Right ventricle myocardium superior (tissue), 1 donor: ENCODE measurements at places on chromosomes 6 and 20. TPM values are rescaled to one million over a fixed set of nuclear protein-coding genes. Genes with fewer than 3 reads are reported as not detected.
A peak's percentile ranks its signal among the peaks of the same experiment; 100 is the strongest.

DNA sequence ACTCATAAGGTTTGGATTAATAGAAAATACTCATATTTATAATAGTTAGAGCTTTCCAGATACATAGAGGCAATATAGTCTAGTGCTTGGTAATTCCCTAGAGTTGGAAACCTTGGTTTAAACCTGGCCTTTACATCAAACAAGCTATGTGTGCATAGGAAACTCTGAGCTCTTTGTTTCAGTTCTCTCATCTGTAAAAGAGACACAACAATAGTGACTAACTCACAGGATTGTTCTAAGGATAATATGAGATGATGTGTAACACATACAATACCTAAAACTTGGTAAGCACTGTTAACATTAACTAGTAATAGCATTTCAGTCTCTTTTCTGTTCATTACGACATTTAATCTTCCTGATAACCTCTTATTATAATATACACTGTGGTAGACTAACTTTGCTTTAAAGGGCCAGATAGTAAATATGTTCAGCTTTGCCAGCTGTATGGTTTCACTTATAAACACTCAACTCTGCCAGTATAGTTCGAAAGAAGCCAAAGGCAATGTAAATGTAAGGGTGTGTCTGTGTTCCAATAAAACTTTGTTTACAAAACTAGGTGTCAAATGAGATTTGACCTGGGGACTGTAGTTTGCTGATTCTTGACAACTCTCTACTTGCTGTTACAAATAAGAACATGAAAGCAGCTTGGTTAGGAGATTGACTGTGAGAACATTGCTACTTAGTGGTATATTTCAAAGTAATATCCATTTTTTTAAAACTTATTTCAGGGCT is 370.6 kb upstream of the FLRT3 start:
- no peak for DNase-seq

DNA sequence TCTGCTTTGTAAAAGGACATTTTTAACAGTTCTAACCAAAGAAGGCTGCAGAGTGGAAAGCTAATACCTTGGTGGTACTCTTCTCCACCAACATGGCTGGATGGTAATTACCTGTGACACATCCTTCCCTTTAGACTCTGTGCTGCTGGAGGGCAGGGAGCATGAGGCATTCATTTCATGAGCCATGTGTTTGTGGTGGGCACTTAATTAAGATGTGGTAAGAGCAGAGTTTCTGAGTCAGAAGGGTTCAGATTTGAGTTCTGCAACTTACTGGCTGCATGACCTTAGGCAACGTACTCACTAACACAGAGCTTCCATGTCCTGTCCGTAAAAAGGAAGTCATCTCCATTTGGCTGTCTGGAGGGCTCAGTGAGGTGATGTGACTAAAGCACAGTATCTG is 9.1 kb upstream of the ZNF133 start:
- no peak for DNase-seq

DNA sequence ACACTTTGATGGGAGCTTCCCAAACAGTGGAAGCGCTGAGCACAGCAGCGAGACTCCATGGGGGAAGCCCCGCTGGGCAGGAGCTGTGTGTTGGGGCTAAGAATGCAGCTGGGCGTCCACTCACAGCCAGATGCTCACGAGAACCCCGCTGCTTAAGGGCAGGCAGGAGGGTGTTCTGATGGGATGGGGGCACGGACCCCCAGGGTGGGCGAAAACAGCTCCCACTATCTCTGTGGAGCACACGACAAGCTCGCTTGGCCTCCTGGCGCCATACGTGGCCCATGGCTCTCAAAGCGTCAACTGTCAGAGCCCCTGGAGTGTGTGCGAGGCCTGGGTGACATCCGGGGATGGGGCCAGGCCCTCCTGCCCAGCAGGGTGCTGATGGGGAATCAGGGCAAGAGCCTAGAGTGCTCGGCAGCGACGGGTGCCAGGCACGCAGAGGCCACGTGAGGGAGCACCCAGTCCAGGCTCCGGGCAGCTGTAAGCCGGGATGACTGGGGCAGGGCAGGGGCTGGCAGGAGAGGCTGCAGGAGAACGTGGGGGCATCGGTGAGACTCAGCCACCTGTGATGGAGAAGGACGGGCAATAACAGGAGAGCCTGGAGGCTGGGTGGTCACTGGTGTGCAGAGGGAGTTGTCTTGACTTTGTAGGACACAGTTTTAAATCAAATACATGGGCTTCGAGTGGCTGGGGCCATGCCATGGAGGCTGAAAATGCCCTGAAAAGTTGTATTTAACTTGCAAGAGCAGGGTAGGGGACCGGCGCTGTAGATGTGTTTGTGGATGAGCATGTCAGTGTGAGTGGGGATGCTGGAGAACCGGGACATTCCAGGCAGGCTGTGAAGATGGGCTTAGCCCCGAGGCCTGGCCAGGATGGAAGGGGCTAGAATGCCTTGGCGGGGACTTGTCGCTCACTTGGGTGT is 27.3 kb downstream of the PYGB start:
- DNase-seq, result peak; percentile 78

DNA sequence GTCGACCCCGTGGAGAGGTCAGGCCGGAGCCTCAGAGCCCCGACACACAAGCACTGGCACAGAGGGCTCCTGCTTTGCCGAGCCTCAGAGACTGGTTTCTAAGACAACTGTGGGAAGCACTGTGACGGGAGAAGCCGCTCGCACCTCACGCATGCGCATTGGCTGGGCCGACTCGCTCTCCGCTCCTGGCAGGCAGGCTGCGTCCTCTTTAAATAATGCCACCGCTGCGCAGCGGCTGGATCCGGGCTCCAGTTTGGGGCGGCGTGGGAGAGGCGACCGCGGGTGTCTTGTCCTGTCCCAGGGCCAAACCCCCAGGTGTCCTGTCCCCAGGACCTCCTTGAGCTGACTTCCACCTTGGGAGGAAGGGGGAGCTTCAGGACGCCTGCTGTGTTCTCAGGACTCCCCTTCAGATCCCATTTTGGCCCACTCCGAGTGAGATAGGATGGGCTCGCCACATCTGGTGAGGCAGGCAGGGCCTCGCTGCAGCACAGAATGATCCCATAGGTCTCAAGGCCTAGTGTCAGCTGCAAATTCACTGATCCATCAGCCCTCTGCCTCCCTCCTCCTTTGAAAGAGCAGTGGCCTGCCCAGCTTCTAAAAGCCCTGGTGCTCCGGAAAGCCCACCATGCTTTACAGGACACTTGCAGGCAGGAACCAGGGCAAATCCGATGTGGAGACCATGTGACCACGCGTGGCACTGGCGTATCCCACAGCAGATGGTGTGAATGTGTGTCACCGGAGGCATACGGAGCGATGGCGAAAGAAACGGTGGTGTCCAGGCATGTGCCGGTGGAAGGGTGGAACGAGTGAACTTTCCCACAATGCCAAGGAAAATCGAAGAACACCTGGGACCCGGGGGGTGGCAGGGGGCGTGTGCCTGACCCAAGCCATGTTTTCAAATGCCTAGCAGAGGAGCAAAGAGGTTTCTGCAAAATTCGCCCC is 169.3 kb upstream of the ZNF337 start:
- DNase-seq, result peak; percentile 86

DNA sequence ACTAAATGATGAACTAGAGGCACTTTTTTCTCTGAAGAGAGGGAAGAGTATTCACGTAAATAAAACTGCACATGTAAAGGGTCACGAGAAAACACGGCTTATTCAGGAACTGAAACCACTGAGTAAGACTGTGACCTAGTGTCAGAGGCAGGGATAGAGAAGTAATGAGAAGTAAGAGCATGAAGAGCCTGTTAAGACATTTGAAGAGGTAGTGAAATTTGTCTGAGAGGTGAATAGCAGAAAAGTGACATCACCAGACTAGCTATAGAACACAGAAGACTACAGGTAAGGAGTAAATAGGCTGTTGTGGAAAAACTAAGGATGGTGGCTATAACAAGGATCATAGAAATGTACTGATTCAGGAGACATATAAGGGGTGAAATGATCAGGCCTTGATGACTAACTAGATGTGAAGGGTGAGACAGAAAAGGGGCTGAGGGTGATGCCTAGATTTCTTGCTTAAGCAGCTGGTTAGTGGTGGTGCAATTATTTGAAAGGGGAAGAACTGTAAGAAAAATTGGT is 76.8 kb downstream of the REV3L start:
- DNase-seq, result no peak

DNA sequence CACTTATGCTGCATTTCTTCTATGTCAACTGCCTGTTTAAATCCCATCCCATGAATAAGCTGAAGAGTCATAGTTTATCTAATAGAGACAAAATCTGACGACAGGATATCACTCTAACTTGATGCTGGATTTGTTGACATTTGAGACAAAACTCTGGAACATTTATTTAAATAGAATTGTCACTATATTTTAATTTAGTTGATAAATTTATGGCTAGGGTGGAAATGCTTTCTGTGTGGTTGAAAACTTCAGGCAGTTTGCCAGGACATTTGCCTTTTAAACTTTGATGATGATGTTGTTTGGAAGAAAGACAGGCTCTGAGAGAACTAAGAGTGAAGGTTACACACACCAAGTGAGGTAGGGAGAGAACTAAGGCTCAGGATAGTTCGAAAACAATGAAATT is 68.1 kb downstream of the GJA1 start:
- DNase-seq, result no peak

DNA sequence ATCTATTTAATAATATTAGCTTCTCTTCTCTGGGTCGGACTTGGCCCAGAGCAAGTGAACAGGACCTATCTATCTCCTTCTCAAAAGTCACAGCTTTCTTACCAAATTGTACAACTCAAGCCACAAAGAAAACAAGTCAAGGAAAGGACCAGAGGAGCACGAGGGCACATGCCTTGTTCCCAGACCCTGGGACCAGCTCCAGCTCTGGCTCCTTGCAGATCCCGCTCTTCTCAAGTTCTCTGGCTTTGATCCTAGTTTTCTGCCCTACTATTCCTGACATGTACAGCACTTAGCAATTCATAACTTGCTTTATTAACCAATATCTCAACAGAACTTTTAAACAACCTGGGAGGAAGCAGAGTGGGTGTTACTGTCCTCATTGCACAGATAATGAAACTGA is 185.9 kb downstream of the ESR1 start:
- DNase-seq, result no peak

Gene UBR2
- 32.0 TPM for total RNA-seq

Gene TRPC4AP
- 33.8 TPM for total RNA-seq

Gene SUN5
- total RNA-seq, result not detected

GRCh38 chr6:1995636-1996035 is 249.8 kb downstream of the GMDS start:
- no peak for DNase-seq

GRCh38 chr6:21992178-21992967 is 304.5 kb downstream of the PRL start:
- no peak for DNase-seq

GRCh38 chr6:140669321-140669720 is 1294.9 kb upstream of the CITED2 start:
- no peak for DNase-seq

DNA sequence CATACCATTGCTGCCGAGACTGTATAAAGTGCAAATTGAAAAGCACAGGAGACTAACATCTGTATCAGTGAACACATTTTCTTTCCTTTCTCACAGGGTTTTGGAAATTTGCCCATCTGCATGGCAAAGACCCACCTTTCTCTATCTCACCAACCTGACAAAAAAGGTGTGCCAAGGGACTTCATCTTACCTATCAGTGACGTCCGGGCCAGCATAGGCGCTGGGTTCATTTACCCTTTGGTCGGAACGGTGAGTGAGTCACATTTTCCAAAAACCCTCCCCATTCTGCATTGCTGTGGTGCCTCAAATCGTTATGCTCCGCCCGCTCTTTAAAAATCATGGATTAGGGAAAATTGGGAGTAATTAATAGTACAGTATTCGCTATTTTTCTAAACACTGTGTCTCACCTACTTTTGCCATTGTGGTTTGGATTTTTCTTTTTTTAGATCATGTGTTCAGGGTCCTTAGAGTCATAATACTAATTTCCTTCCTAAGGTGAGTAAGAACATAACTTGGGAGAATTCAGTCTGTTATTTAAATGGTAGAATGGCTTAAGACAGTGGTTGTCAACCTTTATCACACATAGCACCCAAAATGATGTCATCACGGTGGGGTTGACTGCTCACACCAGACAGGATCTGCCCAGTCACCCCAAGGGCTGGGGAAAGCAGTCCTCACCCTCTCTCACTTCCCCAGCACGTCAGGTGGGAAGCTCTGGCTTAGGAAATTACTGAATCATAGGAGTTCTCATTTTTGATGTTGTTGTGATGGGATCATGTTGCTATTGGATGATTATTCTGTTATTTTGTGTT is 171.6 kb downstream of the MTHFD1L start:
- no peak for DNase-seq

DNA sequence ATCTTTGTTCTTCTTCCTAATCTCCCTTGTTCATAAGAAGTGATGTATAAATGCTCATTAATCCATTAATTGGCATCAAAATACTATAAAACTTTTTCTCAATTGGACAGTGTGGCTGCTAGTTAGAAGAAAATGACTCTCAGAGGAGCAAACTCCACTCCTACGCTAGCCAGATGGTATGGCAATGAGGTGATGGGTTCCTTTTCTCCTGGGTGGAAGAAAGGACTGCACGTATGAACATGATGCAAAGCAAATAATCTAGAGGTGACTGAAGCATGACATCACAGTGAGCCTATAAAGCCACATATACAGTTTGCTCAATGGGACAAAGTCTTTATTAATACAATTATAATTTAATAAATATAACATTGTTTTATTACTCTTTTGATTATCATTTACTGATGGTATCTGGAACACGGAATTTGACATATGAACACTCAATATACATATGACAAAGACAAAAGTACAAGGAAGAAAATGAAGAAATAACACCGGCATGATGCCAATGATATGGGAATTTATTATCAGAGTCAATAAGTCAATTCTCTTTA is 46.4 kb upstream of the FAM83B start:
- no peak for DNase-seq

Gene PAQR8
- total RNA-seq, result 2.6 TPM

DNA sequence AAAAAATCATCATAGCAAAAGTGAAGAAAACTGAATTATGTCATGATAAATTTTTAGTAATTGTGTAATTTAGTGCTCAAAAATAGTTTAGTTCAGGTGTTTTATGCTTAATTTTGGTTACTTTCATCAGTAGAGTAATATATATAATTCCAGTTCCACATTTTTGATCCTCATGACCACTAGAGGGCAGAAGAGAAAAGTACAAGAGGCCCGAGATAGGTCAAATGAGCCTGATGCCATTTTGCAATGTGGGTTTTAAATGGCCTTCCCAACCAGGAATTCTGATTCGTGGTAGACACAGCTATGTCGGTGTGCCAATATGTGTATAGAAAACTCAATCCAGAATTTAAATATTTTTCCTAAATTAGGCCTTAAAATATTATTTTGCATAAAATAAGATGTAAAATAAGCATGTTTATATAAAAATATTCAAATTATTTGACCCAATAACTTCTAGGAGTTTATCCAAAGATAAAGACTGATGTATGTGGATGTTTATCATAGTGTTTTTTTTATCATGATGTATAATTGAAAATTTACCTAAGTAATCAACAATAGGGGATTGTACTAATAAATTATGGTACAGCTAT is 159.7 kb upstream of the RPS6KA2 start:
- no peak for DNase-seq

Gene IP6K3
- total RNA-seq, result 44.2 TPM
